Aorta (tissue), 5 donors: ENCODE measurements at places on chromosomes 2 and 18. TPM values are rescaled to one million over a fixed set of nuclear protein-coding genes. Genes with fewer than 3 reads are reported as not detected.

The CHRND gene
- not detected for total RNA-seq

The DYSF gene
- 21.3 TPM for total RNA-seq

The NAT8 gene
- not detected for total RNA-seq

The GNLY gene
- 8.0 TPM for total RNA-seq

The CD302 gene
- 65.6 TPM for total RNA-seq

The SMYD1 gene
- not detected for total RNA-seq

The ASXL3 gene
- total RNA-seq: 5.1 TPM

The RTP5 gene
- not detected for total RNA-seq

The FBLN7 gene
- 4.5 TPM for total RNA-seq

DNA sequence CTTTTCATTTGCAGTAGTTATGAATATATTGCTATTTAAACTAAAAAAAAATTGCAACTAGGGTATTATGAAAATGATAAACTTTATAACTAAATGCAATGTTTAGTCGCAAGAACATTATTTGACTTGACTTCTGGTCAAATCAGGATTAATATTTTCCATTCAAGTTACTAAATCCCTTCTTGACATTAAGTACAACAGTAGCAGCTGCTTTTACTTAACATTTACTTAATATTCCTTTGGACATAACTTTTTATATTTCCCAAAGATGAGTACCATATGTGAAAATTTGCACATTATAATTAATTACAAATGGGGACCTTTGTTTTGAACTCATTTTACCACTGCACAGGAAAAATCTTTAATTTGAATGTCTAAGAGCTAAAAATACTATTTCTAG is 74.0 kb downstream of the PMS1 start:
- DNase-seq: no peak
- H3K27ac ChIP-seq: no peak overlapping the region
- no peaks in the 10 kb centered on the region for H3K36me3 ChIP-seq
- no peaks in the 10 kb centered on the region for H3K27me3 ChIP-seq
- no peaks in the 10 kb centered on the region for H3K4me1 ChIP-seq

DNA sequence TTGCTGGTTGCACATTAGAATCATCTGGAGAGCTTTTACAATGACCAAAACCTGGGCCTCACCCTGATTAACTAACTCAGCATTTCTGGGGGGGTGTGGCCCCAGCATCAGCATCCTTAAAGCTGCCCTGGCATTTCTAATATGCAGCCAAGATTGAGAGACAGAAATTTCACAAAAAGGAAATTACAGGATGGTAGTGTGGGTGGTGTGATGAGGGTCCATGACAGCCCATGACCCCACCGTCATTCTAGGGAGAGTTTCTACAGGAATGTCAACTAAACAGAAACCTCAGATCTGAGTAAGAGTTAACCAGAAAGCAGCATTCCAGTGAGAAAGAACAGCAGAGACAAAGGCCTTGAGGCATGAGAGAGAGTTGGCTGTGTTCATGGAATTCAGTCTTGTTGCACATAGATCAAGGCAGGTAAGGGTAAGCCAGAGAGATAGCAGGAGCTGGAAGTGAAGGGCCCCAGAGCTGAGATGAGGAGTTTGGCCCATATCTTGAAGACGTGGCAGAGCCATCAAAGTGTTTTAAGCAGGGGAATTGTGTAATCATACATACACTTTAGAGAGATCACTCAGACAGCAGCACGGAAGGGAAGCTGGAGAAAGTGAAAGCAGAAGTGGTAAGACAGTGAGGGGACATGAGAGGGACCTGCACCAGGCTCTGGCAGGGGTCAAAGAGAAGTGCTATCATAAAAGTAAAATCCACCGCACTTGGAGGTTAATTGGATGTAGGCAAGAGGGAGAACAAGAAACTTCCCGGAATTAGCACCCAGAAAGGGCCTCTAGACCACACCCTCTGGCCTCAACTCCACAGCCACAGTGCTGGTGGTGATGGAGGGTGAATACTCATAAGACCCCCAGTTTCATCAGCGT is 7.8 kb upstream of the TRABD2A start:
- no peak overlapping the region for H3K27ac ChIP-seq
- no peaks in the 10 kb centered on the region for H3K4me1 ChIP-seq
- DNase-seq: no peak
- H3K36me3 ChIP-seq: no peaks in the 10 kb centered on the region
- no peaks in the 10 kb centered on the region for H3K27me3 ChIP-seq
- no peak overlapping the region for H3K4me3 ChIP-seq

DNA sequence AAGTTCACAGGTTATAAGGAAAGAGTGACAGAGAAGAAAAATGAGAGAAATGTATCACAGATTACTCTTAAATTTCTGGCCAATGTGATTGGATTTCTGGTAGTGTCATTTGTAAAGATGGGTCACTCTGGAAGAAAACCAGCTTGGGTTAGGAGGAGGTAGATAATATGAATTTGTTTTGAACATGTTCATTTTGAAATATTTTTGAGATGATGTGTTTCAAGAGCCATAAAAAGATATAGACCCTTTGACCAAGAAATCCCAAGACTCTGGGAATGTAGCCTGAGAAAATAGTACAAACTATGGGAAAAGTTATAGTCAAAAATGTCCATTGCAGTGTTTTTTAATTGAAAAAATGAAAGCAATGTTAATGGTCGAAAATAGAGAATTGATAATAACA is 70.7 kb downstream of the CALCRL start:
- no peak overlapping the region for H3K4me3 ChIP-seq
- no peaks in the 10 kb centered on the region for H3K36me3 ChIP-seq
- no peaks in the 10 kb centered on the region for H3K27me3 ChIP-seq
- DNase-seq: no peak
- H3K4me1 ChIP-seq: peaks cover 2% of the 10 kb centered on the region

DNA sequence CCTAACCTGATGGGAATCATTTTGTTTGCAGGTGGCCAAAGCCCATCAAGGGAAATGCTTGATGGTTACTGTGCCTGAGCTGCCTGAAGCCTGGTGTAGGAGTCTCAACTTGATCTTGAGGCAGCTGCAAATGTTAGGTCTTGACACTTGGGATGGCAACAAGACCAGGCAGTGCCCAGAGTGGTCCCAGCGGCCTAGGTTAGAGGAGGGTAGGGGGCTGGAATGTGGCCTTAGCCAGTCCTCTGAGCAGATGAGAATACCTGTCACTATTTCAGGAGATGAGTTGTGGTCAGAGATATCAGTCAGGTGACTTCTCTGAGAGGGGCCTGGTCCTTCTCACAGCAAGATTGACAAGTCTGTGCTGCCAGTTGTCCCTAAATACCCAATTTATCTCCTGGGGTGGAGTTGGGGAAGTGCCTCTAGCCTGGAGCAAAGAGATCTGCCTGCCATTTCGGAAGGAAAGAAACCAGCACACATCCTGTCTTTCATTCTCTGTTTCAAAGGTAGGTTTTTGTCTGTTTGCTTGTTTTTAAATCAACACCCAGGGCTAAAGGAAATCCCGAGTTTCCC is 13.4 kb downstream of the SPTBN1 start:
- H3K4me1 ChIP-seq: peaks cover 9% of the 10 kb centered on the region
- H3K4me3 ChIP-seq: no peak overlapping the region
- no peaks in the 10 kb centered on the region for H3K27me3 ChIP-seq
- H3K27ac ChIP-seq: no peak overlapping the region
- DNase-seq: no peak
- no peaks in the 10 kb centered on the region for H3K36me3 ChIP-seq

DNA sequence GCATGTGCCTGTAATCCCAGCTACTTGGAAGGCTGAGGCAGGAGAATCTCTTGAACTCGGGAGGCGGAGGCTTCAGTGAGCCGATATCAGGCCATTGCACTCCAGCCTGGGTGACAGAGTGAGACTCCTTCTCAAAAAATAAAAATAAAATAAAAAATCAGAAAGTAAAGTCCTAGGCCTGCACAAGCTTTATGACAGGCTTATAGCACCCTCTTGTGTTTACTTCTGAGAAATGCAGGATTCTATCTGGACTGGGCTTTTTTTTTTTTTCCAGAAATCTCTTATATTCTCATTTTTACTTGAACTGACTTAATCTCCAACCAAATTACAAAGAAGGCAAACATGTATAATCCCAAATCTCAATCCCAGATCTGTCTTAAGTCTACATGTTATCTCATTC is 26.1 kb upstream of the REG3G start:
- H3K4me1 ChIP-seq: no peaks in the 10 kb centered on the region
- H3K36me3 ChIP-seq: no peaks in the 10 kb centered on the region
- H3K4me3 ChIP-seq: no peak overlapping the region

DNA sequence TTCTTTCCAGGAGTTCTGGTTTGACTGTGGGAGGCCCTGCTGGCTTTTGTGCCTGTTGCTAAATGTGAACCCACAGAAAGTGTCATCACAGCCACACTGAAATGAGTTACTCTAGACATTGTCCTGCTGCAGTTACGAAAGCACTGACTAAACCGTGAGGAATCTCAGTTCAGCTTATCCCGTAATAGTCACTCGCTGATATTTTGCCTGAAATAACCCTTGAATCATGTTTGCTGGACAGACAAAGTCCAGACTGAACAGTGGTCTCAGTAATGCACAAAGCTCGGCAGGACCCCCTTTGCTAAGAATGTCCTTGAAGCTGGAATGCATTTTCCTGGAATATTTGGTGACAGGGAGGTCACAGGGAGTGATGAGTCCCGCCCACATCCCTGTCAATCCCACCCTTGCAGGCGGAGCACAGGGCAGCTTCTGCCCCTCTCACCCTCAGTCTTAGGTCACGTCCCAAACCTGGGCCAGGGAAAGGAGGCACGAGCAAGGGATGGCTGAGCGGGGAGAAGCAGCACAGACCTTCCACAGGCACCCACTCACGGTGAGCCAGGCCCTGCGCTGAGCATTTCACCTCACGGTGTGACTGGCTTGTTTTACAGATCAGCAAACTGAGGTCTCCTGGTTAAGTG is 53.4 kb downstream of the ADI1 start:
- H3K27me3 ChIP-seq: no peaks in the 10 kb centered on the region
- peaks cover 3% of the 10 kb centered on the region for H3K4me1 ChIP-seq
- no peak overlapping the region for H3K27ac ChIP-seq

DNA sequence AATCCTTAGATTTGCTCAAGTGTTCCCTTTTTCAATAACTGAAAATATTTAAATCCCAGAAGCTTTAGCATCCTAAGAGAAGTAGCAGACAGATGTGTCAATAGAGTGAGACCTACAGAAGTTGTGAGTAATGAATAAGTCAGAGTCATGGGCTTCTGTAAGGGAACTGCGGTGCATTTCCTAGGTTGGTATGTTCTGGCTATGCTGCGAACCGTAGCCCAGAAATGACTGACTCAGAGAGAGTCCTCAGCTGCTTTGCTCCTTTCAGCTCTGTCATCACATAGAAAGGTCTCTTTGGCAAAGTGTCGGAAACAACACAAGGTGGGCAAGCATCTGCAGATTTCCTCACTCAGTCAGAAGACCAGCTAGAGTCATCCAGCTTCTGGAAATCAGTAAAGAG is 297.1 kb downstream of the ARHGAP15 start:
- H3K4me3 ChIP-seq: no peak overlapping the region
- H3K36me3 ChIP-seq: no peaks in the 10 kb centered on the region
- H3K27ac ChIP-seq: no peak overlapping the region
- H3K4me1 ChIP-seq: peaks cover 2% of the 10 kb centered on the region

DNA sequence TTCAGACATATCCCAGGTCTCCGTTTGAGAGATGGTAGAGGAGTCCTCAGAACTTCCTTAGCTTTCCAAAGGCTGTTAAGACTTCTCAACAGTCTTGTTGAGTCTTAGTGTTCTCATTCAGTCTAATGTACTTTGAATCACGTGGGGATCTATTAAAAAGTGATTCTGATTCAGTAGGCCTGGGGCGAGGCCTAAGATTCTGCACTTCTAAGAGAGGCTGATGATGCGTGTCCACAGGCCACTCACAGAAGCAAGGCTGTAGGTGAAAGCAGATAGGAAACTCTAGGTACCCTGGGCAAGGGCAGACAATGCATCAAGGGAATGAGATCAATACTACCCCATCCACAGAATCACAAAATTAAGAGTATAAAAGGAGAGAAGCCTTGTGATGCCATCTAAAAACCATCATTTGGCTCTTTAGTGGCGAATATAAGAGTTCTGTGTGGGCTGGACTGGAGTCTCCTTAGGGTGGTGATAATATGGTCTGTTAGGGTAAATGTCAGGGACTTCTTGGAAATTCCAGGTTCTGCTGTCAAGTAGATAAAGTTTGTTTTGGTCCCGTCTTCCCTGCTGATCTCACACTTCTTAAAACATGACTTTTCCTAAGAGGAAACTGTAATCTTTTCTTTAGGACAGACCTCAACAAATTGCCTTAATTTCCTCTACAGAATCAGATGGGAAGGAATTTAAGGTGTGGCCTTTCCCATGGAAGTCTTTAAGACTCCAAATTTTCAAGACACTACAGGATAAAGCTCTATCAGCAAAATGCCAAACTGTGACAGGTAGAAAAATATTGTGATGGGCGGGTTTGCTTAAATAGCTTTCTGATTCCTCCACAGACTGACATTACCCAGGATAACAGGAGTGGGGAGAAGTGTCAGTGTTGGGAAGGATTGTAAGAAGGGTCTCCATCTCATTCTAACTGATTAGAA is 45.7 kb upstream of the NEMP2 start:
- no peaks in the 10 kb centered on the region for H3K27me3 ChIP-seq
- no peak overlapping the region for H3K4me3 ChIP-seq
- H3K4me1 ChIP-seq: no peaks in the 10 kb centered on the region
- no peaks in the 10 kb centered on the region for H3K36me3 ChIP-seq
- no peak for DNase-seq

- no peaks in the 10 kb centered on the region for H3K4me1 ChIP-seq
- H3K27ac ChIP-seq: no peak overlapping the region
- no peaks in the 10 kb centered on the region for H3K27me3 ChIP-seq
- no peak overlapping the region for H3K4me3 ChIP-seq
- H3K36me3 ChIP-seq: no peaks in the 10 kb centered on the region
Measured at GRCh38 chr2:66733364-66733999, 298.6 kb downstream of the MEIS1 start.

DNA sequence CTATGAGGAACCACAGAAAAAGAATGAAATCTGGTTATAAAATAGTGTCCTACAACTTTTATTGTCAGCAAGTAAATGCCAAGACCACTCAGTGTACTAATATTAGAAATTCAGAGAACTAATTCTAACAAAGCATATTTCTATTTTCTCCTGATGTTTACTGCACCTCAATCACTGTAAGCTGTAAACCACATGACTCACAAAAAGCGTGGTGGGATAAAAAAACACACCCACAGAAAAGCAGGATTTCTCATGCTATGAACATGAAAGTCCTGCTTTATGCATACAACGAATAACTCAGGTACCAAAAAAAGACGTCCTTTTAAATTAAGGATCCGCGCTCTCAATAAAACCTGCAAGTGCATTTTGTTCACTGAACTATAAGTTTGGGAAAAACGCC is 797 bp downstream of the TXNL4A start:
- H3K4me1 ChIP-seq: no peaks in the 10 kb centered on the region
- no peaks in the 10 kb centered on the region for H3K36me3 ChIP-seq
- DNase-seq: no peak
- peak overlapping the region; percentile 69 for H3K4me3 ChIP-seq

- no peak overlapping the region for H3K4me3 ChIP-seq
- peaks cover 2% of the 10 kb centered on the region for H3K27me3 ChIP-seq
- no peaks in the 10 kb centered on the region for H3K4me1 ChIP-seq
- H3K36me3 ChIP-seq: no peaks in the 10 kb centered on the region
Measured at GRCh38 chr2:55478610-55479304, 40.8 kb upstream of the CFAP36 start.
